ENCODE measurements at places on chromosomes 5 and 9. TPM values are rescaled to one million over a fixed set of nuclear protein-coding genes. Genes with fewer than 3 reads are reported as not detected.

PCDHB11 gene
- not detected for total RNA-seq

ANKRD18A gene
- 2.1 TPM for total RNA-seq

- DNase-seq: peak; percentile 51
Observed at GRCh38 chr9:4297786-4298254, 2.0 kb downstream of the GLIS3 start.

FREM1 gene
- not detected for total RNA-seq

DNA sequence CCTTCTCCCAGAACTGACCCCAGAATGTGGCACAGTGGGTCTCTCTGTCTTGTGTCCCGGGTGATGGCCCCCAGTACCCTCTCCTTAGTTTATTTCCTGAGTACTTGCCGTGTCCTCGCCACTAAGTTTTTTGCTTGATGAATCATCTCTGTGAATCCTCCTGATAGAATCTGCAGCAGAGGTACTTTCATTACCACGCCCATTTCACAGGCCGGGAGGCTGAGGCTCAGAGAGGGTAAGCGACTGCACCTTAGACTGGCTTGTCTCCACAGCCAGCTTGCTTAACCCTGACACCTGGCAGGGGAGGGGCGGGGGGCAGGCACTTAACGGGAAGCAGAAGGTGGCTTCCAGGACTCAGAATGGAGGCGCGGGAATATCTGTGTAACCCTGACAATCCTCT lies 7.9 kb upstream of the IER5L start:
- no peak for DNase-seq

DNA sequence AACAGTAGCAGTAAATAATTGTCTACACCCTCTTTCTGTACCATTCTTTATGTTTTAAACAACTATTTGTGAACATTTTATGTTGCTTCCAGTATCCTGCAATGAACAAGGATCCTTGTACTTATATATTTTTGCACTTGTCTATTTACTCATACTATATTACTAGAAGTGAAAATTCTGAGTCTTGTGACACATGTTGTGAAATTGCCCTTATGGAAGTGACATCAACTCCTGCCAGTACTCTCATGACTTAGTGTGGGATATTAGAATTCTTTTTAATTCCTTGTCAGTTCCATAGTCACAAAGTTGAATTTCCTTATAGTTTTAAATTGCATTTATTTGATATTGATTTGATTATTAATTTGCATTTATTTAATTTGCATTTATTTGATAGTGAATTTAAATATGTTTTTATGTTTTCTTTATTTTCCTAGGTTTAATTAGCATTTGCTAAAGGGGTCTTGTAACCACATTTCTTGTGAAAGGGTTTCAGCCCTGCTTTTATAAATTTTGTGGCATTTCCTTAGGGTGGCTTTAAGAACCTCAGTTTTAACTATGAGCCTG lies 27.7 kb downstream of the PARP8 start:
- no peak for DNase-seq

DNA sequence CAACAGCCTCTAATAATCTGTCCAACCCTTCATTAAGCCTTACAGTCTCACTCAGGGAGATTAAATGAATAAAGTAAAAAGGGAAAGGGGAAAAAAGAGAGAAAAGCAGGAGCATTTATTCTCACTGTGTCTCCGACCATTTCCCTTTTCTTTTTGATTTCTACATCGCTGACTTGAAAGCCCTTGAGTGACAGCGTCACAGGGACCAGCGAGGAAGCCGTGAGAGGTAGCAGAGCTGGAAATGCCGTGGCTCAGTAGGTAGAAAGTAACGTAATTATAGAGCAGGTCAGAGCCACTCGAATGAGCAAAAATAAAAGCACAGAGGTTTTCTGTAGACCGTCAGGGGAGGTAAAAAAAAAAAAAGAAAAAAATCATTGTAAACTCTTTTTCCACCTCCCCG lies 52.4 kb downstream of the ASS1 start:
- no peak for DNase-seq

GRCh38 chr5:72692231-72692637 lies 124.2 kb upstream of the TNPO1 start:
- DNase-seq: no peak

DNA sequence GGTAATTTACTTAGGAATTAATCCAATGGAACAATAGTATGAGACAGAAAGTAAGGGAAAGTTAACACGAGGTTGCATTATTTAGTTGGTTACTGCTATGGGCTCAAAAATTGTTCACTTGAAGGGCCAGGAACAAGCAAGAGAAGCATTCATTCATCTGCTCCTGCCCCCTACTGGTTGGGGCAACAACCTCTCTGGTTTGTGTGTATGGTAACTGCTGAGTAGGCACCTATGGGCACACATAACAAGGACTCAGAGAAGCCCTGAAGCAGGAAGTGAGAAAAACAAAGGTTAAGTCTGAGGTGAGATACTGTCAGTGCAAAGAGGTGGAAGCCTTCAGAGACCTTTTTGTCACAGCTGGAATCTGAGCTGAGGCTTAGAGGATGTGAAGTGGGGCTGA lies 34.4 kb upstream of the RANBP6 start:
- no peak for DNase-seq

DNA sequence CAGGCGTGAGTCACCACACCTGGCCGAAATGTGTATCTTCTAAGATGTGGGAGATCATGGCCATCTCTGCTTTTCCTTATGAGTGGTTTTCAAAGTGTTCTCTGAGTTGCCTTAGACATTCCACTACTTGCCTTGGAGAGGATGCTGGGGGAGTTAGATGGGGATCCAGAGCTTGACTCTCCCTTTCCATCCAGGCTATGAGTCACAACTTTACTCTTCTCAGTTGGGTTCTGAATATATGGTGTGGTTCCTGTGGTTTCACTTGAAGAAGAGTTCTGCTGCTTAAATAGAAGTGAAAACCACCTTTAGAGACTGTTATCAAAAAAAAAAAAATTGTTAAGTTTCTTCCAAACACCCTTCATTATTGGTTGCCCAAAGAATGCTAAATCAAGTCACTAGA lies 217.6 kb downstream of the ZNF608 start:
- no peak for DNase-seq

GRCh38 chr5:78377056-78377717 lies 16.8 kb downstream of the SCAMP1 start:
- DNase-seq: no peak

SLC25A2 gene
- total RNA-seq: 0.31 TPM

GRCh38 chr9:35258660-35259474 lies 97.1 kb downstream of the UNC13B start:
- DNase-seq: peak; percentile 19

DNA sequence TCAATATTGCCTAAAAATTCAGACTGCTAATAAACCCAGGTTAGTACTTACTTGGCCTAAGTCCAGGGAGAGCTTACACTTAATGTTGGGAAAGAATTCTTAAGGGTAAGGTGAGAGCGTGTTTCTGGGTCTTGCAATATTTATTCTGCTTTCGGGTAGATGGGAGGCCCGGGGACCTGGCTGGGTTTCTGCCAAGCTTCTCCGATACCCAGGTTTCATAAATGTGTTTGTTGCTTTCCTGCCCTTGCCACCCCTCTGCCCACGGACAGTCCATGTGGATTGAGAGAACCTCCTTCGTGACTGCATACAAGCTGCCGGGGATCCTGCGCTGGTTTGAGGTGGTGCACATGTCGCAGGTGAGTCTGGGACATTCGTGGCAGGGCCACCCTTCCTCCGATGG lies 48.4 kb upstream of the FOXI1 start:
- no peak for DNase-seq

DNA sequence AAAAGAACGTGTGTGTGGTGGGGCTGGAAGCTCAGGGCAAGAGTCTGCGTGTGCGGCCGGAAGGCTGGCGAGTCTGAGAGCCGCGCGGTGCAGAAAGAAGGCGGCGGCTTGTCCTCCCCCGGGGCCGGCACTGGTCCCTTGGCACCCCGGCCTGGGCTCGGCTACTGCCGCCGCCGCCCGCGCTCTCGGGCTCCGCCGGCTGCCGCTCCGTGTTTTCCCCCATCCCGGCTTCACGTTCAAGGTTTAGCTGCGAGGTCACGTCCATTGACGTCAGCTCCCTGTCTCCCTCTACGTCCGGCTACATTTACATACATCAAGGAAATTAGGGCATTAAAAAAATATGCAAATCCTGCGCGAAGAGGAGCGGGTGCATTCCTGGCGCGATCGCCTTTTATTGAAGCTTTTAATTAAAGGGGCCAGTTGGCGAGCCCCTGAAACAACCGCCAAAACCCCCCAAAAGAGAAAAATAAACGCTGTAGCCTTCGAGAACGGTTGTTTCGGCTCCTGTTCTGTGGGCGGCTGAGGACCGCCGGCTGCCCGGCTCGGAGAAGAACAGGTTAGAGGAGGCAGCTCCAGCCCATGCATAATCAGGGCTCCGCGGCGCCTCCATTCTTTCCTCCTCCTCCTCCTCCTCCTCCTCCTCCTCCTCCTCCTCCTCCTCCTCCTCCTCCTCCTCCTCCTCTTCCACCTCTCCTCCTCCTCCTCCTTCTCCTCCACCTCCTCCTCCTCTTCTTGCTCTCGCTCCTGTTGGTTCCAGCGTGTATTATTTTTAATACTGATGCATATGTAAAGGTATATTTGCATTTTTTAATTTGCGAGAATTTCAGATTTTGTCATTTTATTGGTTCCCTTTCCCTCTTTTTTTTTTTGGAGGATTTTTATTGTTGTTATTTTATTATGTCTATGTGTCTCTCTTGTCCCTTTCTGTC lies 207.0 kb downstream of the MEF2C start:
- DNase-seq: peak; percentile 32

PRRT1B gene
- total RNA-seq: not detected

DNA sequence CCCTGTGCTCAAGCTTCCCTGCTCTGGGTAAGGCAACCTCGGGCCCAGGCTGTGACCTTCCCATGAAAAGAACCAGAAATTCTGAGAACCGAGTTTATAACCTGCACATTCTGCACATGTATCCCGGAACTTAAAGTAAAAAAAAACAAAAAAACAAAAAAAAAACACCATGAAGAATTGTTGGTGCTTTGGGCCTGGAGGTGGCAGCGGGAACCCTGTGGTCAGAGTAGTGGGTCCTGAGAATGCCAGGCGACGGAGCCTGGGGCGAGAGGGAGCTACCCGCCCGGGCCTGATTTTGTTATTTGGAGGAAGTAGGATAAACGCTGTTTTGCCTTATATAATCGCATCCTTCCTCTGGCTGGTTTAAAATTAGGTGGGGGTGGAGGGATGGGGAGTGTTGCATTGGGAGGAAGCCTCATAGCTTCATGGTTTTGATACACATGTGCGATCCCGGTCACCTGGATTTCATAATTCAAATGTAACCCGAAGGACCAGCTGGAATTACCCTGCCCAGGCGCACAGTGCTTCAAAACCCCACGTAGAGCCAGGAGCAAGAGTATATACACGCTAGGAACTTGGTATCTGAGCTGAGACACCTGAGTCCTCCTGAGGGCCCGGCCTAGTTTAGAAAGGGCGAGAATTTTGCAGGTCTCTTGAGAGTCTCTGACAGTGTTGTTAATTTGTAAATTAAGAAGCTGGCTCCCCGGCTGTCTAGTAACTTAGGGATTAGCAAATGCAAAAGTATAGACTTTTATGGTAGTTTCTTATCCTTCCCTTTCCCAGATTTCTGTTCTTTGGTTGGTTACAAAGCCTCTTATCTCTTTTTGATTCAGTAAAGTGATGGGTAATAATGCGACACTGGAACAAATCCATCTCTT lies 2.8 kb downstream of the MSX2 start:
- DNase-seq: no peak

IL11RA gene
- 16.5 TPM for total RNA-seq

GRCh38 chr9:95029720-95030119 lies 287.8 kb downstream of the FANCC start:
- DNase-seq: no peak

DNA sequence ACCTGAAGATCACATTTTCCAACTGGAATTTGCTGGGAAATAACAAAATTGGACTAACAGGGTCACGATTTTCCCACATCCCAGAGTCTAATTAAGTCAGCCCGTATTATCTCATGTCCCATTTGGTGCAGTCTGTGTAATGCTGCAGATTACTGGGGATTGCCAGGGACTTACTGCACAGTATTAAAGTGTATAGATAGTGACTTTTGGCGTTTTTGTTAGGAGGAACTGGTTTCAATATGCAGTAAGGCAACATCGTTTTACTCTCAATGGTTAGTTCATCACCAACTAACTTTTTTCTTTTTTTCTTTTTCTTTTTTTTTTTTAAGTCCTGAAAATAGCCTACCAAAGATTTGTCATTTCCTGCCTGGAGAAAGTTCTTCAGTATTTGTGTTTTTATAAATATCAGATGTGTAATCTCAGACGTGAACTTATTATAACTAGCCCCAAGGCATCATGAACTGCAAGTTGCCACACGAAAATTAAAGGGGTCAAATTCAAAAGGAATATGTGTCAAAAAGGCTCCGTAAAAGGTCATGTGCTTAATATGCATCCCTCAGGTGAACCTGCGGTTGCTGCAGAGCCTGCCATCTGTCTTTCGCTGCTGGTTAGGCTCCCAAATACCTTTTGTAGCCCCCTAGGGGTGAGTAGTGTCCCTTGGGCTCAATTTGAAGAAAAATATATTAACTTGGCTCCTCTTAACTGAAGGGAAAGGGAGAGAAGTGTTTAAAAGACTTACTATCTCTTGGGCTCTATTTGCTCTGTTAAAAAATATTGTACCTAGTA lies 176.7 kb upstream of the ADAMTSL1 start:
- no peak for DNase-seq

- no peak for DNase-seq
Observed at GRCh38 chr9:94780516-94780950, 54.0 kb downstream of the AOPEP start.

- no peak for DNase-seq
Observed at GRCh38 chr9:122172131-122172530, 12.4 kb downstream of the MORN5 start.

GRCh38 chr5:90014420-90014819 lies 395.1 kb downstream of the CETN3 start:
- no peak for DNase-seq

ADCY2 gene
- total RNA-seq: not detected

NR2F1-AS1 gene
- total RNA-seq: not detected

DNA sequence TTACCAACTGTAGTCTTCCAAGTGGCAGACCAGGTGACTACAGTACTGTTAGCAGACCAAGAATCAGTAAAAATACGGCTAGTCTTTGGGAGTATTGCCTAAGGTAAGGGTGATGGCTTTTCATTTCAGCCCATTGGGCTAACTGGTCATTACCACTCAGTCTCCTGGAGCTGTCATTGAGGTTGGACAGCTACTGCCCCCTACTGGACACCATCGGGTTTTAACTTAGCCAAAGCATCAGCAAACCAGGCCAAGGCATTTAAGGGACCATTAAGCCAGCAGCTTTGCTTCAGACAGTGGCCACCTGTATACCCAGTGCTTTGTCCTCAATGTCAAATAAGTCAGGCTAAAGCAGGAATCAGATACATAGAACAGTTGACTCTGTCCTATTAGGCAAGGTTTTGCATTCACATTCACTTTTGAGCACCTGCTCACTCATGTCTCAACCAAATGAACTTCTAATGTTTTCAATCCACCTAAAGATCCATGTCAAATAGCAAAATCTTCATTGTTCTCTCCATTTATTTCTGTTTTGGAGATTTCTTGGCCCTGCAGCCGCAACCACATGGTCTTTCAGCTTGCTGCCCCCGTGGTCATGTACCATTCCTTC lies 117.2 kb downstream of the INVS start:
- DNase-seq: peak; percentile 37

GRCh38 chr9:113701774-113702755 lies 174.0 kb upstream of the ZNF618 start:
- DNase-seq: no peak

PCDHB4 gene
- not detected for total RNA-seq
